H54 (cell line): ENCODE measurements at places on chromosomes 16 and 17.

DNA sequence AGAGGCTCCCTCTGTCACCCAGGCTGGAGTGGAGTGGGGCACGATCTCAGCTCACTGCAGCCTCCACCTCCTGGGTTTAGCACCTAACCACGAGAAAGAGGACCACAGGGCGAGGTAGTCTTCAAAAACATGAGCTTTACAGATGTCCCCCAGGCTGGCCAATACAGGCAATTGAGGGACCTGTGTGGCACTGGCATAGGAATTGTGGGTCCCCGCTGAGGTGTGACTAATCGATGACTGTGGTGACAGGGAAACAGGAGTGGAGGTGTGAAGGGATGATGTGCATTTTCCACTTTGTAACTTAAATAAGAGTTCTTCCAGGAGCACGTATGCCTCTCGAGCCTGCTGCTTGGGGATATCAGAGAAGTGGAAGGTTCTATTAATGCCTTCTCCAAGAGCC is 12.6 kb upstream of the ARHGAP17 start:
- no peak for DNase-seq

- no peak for DNase-seq
These were observed 199.0 kb downstream of the MSI2 start for GRCh38 chr17:57455063-57455914.

- no peak for DNase-seq
These were observed 34.9 kb upstream of the ARL4D start for GRCh38 chr17:43363926-43364285.

- no peak for DNase-seq
These were observed 92.1 kb downstream of the ZDHHC7 start for GRCh38 chr16:84919269-84919668.

DNA sequence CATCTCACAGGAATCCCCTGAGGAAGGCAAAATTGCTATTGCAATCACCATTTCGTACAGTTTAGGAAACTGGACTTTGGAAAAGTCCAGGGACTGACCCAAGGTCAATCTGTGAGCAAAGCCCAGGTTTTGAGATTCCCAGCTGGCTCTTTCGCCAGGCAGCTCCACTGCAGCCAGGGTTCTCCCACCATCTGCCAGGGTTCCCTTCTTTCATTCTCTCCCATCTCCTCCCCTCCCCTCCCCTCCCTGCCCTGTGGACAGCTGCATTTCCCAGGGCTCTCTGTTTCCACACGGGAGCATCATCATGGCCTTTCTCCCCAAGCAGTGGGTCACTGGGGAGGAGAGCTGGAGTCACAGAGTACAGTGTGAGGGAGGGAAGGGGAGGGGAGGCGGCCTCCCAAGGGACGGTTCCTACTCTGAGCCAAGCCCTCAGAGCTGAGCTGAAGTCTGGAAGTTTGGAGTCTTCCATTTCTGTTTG is 11.9 kb upstream of the GSDMA start:
- no peak for DNase-seq

GRCh38 chr17:64154717-64155116 is 24.8 kb upstream of the ERN1 start:
- DNase-seq, result no peak

DNA sequence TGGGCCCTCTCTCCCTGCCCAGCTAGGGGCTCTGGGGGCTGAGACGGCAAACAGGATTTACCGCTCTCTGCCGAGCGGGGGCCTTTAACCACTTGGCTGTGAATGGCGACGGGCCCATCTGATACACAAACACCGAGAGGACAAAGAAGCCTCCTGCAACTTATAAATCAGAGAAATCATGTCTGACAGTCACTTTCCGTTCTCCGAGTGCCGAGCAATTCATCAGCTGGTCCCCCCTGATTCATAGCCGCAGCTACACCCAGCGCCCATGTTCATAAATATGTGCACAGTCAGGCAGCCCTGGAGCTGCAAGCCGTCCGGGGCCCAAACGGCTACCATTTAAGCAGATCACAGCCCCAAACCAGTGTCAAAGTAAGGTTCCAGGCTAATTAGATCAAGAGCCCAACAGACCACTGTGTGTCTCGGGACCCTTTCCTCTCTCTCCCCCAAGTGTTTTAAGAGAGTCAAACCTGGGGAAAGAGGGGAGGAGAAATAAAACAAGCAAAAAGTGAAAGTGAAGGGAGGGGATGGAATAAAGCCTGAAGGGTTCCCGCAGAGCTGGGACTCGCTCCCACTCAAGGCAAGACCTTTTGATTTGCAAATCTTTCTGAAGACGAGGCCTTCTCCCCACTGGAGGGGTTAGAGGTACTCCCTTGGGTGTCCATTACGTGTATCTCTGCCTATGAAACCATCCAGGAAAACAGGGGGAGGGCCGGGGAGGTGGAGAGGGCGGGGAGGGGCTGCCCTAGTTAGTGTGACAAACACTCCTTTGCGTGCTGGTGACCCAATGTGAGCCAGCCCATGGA is 154.7 kb downstream of the C16orf78 start:
- DNase-seq, result peak; percentile 12

DNA sequence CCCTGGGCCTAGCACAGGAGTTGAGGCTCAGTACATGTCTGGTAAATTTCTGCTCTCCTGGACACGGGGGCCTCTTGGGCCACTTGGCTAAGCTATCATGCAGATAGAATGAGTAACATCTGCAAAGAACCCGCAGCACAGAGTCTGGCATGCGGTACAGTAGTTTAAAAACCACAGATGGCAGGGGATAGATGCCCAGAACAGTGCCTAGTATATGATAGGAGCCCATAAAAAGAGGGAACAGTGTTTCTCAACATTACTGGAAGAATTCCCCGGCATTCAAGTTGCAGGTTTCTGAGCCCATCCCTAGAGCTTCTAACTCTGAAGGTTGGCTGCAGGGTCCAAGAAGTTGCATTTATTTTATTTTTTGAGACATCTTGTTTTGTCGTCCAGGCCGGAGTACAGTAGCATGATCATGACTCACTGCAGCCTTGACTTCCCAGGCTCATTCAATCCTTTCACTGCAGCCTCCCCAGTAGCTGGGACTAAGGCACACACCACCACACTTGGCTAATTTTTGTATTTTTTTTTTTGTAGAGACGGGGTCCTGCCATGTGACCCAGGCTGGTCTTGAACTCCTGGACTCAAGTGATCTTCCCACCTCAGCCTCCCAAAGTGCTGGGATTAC is 5.8 kb downstream of the CDIPT start:
- DNase-seq, result no peak

GRCh38 chr16:86292171-86292775 is 218.1 kb upstream of the FOXF1 start:
- DNase-seq, result no peak

DNA sequence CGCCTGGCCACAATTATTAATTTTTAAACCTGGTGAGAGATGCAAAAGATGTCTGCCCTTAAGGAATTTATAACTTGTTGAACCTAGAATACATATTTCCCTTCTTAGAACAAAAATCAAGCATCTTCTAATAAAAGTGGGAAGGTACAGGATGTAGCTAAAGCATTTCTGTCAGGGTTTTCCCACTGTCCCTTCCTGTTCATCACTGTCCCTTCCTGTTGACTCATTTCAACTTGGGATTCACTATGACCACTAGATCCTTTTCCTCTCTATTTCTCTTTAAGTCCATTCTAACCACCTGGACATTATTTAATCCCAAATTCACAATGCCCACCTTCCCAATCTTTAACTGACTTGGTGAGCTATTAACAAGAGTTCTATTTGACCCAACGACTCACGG is 33.9 kb upstream of the CDRT4 start:
- DNase-seq, result no peak

- DNase-seq, result no peak
These were observed 2.0 kb downstream of the MAF start for GRCh38 chr16:79598348-79599181.

GRCh38 chr16:19997734-19998133 is 76.0 kb downstream of the GPR139 start:
- no peak for DNase-seq

- no peak for DNase-seq
These were observed 13.3 kb downstream of the CES4A start for GRCh38 chr16:67001726-67002125.
